Stimulated activated CD8-positive, alpha-beta memory T cell treated with anti-CD3 and anti-CD28 coated beads, Interleukin-7, amount 100 ng/mL, for 1 hour (primary cell): ENCODE measurements at places on chromosomes 7 and 10.

GRCh38 chr10:111129363-111129762 lies 52.5 kb downstream of the ADRA2A start:
- no peak for DNase-seq

- DNase-seq = peak; percentile 64
Observed at GRCh38 chr10:102352066-102352715, 43.3 kb upstream of the NFKB2 start.

GRCh38 chr10:7036951-7037350 lies 373.9 kb downstream of the SFMBT2 start:
- no peak for DNase-seq

- no peak for DNase-seq
Observed at GRCh38 chr10:22753786-22754185, 39.4 kb upstream of the PIP4K2A start.

DNA sequence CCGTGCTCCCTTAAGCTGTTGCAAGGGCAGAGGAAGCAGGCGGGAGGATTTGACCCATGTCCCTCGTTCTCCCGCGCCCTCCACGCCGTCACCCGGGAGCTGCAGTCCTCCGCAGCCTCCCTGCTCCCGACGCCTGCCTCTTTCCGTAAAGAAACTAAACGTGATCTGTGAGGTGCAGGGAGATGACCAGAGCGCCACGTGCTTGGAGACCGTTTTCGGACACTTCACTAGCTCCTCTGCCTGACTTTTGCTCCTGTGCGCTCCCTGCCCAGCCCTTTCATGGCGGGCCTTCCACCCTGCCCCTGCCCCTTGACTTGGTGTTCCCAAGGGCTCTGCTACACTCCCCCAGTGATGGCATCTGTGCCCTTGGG lies 171.2 kb downstream of the LSM5 start:
- DNase-seq = no peak

DNA sequence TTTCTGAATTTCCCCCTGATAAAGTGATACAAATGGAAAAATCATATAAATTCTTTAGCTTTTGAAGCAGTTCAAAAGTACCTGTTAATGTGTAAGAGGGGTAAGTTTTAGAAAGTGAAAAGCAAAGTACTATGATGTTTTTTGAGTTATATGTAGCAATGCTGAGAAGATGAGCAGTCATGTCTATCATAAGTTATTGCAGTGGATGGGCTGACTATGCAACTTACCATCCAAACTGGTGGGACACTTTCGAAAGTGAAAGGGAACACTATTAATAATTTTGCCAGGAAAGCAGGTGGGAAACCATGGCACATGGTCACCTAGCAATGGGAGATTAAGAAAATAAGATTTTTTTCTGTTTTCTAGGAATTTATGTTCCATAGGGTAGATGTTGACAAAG lies 4.1 kb downstream of the MINPP1 start:
- DNase-seq = no peak

DNA sequence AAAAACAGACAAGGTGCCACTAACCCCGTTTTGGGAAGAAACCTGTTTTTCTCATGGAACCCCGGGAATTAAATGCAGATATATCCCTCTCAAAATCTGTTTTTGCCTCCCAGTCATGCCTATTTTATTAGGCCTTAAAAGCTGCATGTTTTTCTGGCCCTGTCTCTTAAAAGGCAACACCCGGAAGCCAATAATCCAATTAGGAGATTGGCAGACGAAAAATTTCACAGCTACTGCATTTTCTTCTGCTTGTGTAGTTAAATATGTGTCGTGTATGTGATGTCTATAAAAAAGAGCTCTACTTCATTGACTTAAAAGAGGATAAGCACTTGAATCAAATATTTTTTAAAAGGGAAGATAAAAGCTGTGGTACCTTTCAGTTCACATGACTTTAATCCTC lies 31.9 kb upstream of the OPTN start:
- DNase-seq = no peak

DNA sequence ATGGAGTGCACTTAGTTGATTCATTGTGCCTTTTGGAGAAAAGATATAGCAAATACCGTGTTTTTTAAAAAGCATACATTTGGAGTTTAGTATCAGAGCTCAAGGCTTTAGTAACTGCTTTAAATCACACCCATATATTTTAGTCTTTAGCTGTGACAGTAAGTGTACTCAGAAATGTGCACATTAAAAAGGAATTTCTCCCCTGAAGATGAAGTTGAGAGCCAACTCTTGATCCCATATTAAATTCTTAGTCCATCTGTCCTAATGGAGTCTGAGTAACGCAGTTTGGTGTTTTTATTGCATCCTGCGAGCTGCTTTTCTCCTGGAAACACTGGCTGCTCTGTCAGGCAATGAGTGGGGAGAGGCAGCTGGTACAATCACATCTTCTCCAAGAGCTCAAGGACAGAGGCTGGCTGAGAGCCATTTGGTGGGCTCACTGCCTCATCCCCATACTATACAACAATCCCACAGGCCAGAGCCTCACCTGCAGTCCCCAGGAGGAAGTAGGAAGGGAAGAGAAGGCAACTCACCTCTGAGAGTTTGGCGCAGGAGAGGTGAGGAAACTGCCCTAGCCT lies 473.6 kb upstream of the C7orf33 start:
- DNase-seq = no peak

- no peak for DNase-seq
Observed at GRCh38 chr7:78071491-78072200, 273.1 kb downstream of the PHTF2 start.

GRCh38 chr10:34116220-34116641 lies 698.9 kb downstream of the PARD3 start:
- DNase-seq = no peak

- DNase-seq = no peak
Observed at GRCh38 chr7:55174456-55174855, 155.6 kb downstream of the EGFR start.

- DNase-seq = no peak
Observed at GRCh38 chr7:84631913-84632312, 437.3 kb upstream of the SEMA3A start.

DNA sequence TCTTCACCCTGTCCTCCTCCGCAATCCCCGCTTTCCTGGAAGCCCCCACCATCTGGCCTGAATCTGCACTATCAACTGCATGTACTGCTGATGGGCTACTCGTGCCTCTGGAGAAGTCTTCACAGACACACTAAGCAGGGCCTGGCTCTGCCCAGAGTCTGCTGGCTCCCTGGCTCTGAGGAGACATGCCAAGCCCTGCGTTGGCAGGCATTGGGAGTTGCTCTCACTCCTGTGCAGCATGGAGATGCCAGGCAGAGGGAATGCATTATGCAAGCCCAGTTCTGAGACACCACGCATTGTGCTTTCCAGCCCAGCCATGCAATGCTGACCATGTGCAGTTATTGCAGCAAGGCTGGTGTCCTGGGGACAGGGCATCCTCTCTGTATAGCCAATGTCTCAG lies 314.6 kb downstream of the CXCL12 start:
- DNase-seq = no peak

DNA sequence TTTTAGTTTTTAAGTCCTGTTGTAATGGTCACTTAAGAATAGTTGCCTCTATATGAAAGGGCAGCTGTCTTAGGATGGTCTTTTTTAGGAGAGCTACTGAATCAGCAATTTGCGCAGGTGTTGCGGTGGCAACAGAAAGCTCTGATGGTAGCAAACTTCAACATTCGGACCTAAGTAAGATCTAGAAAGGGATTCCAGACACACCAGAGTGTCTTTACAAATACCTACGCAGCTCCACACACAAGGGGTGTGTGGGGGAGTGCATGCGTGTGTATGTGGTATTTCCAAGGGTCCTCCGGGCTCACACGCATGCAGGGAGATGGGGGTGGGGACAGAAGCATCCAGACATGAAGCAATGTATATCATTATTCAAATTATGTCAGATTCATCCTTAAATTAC lies 438.6 kb upstream of the MGMT start:
- no peak for DNase-seq

DNA sequence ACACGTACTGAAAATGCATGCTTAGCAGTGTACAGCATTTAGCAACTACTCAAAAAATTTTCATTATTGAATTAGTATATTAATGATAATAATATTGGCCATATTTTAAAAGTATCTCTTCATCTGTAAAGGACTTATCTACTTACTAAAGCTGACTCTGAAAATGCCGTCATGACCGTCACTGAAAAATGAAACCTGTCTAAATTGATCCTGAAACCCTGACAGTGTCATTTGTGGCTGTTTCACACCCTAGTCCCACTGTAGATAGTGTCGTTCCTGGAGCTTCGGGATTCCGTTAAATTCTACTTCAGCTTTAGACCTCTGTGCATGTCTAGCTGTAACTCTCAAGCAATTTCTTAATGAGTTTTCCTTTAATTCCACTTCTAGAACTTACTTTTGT lies 35.8 kb upstream of the EZH2 start:
- no peak for DNase-seq

GRCh38 chr10:33279276-33279675 lies 55.2 kb downstream of the NRP1 start:
- DNase-seq = no peak

GRCh38 chr7:22551768-22552513 lies 52.0 kb upstream of the STEAP1B start:
- no peak for DNase-seq

DNA sequence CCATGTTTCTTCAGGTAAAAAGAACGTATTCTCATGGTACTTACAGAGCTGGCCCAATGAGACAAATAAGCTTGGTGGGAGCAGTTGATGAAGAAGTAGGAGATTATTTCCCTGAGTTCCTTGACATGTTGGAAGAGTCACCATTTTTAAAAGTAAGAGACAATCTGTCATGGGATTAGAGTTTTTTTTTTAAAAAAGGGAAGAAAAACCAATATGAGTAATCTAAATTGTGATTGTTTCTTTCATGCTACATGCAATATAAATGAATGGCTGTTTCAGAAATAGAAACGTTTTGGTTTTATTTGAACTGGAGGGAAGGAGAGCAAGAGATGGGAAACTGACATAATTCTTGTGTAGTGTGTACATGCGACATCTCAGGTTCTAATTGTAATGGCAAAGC lies 32.8 kb downstream of the TMEM60 start:
- DNase-seq = no peak
